ENCODE measurements at places on chromosomes 6 and 20. TPM values are rescaled to one million over a fixed set of nuclear protein-coding genes. Genes with fewer than 3 reads are reported as not detected.

The CST5 gene
- not detected for total RNA-seq

The BPIFB3 gene
- total RNA-seq = not detected

- no peak for DNase-seq
Observed at GRCh38 chr20:5430670-5431069, 113.9 kb upstream of the PROKR2 start.

GRCh38 chr6:42808492-42809483, 26.9 kb downstream of the BICRAL start:
- DNase-seq = no peak

- DNase-seq = no peak
Observed at GRCh38 chr6:87806099-87806498, 104.1 kb upstream of the AKIRIN2 start.

DNA sequence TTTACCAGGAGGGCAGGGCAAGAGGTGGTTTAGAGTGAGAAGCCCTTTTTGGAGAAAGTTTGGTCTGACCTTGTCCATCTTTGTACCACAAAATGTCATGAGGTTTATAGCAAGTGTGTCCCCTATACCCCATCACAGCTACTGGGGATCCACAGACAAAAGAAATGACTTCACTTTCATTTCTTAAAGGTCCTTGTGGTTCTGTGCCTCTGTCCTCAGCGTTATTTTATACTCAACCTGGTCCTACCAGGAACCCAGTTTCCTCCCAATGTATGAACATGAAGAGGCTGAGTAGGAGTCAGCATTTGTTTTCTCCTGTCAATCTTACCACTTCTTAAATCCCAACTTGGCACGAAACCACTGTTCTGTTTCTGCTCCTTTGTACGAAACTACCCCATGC, 157.6 kb downstream of the NFATC2 start:
- DNase-seq = no peak
